ENCODE measurements at places on chromosomes 11 and 22.

- DNase-seq: no peak
Observed at GRCh38 chr11:98703779-98704556, 316.8 kb upstream of the CNTN5 start.

- DNase-seq: no peak
Observed at GRCh38 chr11:76245720-76246119, 39.4 kb upstream of the WNT11 start.

DNA sequence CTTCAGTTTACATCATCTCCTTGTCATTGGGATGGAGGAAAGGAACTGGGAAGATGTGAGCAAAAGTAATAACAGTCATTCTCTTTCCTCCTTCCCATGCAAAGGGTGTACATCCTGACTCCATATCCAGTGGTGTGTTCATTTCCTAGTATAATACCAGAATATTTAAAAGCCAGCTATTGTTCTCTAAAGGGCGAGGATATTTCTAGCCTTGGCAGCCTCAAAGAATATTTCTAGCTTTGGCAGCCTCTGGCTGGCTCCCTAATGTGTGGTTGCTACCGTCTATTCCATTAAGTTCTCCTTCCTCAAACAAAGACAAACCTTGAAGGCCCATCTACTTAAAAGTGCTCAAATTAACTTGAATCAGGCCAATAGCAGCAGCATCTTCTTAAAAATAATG, 114.0 kb downstream of the FAM76B start:
- DNase-seq: no peak

GRCh38 chr22:22111983-22112382, 129.4 kb upstream of the TOP3B start:
- DNase-seq: no peak

DNA sequence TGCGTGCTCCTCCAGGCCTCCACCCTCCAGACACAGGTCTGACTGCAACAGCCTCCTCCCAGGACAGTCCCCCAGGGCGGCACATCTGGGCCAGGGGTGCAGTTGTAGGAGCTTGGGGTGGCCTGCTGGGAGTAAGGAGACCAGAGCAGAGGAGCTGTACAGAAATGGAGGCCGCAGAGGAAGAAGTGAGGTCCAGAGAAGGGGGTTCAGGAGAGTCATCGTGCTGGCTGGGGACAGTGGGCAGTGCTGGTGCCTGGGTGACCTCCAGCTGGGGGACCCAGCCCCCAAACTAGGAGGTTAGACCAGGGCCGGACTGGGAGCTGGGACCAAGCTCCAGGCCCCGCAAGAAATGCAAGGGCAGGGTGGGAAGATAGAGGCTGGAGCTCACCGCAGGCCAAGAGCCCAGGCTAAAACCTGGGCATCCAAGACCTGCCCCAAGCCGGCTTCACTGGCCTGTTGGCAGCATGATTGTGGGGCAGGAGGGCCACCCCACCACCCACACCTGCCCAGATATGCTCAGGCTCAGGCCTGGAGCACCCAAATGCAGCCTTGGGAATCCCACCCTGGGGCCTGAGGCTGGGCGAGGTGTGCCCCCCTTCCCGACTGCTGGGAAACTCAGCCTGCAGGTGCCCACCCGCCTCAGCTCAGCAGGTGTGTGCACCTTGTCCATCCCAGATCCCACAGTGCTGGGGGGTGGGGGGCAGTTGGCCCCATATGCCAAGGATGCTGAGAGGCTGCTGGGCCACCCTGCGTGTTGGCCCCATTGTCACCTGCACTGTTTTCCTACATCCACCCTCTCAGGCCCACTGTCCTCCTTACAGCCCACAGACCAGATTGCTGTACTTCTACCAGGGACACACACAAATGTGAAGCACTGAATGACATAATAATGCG, 96.9 kb downstream of the MORC2 start:
- no peak for DNase-seq

DNA sequence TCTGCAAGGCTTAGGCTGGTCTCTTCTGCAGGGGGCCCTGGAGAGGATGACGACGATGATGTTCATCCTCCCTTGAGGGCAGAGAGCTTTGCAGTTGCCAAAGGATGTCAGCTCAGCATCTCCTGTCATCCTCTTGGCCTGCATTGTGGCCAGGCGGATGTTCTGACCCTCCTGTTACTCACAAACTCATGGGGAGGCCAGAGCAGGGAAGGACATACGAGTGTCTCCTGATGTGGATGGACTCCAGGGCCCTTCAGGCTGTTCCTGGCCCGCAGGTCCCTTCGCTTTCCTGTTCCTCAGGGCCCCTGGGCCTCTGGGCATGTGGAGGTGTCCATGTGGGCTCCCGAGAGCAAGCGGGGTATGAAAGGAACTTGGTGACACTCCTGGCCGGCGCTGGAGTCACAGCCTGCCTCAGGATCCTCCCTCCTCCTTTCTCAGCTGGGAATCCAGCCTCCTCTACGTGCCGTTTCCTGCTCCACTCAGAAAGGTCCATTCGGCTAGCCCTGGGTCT, 8.5 kb downstream of the ADORA2A start:
- DNase-seq: no peak

- DNase-seq: no peak
Observed at GRCh38 chr11:45106440-45106839, 40.0 kb upstream of the PRDM11 start.

- DNase-seq: no peak
Observed at GRCh38 chr11:75538150-75538942, 12.6 kb upstream of the GDPD5 start.

DNA sequence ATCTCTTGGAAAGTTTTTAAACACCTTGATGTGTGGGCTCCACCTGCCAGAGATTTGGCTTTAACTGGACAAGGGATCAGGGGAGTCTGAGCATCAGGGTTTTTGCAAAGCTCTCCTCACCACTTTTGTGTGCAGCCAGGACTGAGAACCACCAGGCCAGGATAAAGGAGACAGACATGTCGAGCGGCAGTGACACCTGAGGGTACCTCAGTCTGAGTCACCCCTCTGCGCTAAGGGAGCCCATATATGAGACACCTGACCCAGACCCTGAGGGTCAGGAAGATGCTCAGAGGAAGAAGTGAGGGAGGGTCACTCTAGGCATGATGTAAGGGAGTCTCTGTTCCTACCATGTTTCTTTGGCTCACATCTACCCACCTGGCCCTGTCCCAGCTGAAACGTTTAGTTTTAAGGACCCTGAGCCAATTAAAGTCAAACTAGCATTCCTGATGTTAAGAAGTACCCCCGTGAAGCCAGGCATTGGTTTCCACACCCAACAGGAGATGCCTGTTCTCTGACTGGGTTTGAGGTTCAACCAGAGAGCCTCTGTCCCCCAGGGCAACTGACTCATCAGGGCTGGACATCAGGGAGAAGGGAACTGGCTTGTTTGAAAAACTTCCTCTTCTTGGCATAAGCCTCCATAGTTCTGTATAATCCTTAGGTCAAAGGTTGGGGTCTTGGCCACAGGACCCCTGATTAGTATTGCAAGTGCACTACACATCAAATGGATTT, 72.4 kb upstream of the BIRC3 start:
- DNase-seq: no peak

DNA sequence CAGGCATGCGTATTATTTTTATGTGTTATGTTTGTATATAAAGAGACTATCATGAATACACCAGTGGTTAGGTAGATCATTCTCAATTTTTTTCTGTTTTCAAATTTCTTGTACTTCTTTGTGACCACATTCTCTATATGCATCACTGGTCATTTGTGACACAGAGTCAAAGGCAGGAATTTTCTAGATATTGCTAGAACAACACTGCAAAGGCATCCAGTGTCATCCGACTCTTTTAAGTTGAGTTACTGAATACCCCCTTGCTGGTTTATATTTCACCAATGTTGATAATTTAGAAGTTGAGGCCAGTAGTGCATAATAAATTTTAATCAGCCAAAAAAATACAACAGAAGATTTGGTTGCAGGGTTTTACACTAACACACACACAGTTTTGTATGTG, 351.8 kb downstream of the CASP12 start:
- no peak for DNase-seq

DNA sequence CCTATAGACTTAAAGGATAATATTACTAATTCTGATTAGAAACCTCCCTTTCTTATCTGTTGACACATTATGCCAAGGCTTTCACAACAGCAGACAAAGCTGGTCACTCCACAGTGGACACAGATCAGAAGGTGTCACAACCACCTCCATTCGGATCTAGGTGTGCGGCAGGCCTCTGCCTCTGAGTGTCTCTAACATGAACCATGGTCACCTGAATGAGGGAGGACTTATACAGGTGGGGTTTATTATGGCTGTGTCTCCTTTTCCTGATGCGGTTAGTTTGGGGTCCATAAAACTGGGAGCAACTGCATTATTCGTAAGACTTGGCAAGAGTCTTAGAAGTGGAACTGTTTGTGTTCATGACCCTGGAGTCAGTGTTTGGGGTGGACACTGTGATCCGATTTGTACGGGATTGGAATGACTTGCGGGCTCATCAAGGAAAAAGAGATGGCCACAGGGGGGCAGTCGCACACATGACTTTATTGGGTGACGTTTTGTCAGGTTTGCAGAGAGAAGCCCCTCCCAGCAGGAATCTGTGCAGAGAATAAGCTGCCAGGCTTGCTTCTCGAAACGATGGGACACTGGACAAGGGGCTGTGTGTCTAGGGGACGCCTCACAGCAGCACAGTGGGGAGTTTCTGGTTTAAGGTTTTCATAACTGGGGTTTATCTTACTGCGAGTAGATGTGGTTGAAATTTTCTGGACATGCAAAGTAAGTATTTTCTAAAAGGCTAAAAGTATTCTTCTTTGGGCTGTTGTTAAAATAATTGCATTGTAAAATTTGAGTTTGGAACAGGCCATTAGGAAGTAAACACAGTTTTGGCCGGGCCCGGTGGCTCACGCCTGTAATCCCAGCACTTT, 90.6 kb downstream of the GAB4 start:
- peak; percentile 33 for DNase-seq

- peak; percentile 12 for DNase-seq
Observed at GRCh38 chr22:39239561-39240423, 5.0 kb downstream of the PDGFB start.

DNA sequence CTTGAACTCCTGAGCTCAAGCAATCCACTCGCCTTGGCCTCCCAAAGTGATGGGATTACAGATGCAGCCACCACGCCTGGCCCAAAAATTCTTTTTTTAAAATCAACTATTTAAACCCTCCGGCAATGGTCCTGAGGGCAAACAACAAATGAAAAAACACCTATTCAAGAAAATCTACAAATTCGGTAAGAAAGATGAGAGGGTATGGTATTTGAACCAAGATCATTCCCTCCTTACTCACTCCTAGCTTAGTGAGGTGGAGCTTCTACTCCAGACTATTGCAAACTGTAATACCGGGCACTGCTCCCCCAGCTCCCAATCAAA, 2.1 kb downstream of the NF2 start:
- no peak for DNase-seq

DNA sequence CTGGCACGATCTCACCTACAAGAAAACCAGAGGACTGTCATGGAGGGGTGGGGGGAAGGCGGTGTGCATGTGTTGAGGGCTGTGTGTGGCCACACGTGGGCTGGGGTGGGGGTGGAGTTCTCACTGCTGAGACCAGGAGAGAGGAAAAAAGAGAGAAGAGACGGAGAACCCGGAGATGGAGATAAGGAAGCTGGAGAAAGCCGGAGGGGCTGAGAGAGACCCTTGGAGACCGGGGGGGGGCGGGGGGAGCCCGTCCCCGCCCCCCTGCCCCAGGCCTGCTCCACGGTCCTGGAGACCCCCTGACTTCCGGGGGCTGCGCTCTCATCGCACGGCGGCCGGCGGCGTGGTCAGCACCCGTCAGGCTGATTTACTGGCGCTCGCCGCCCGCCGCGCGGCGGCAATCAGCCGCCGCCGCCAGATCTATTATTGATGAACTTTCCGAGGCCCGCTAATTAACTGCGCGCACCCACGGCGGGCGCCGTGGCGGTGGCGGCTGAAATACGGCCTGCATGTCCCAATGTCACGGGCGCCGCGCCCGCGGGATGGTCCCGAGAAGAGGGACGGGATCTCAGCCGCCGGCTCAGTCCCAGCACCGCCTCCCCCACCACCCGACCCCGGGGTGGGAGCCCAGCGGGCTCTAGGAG, 187.4 kb downstream of the MN1 start:
- DNase-seq: no peak

GRCh38 chr11:86386746-86387145, 12.1 kb downstream of the CCDC81 start:
- no peak for DNase-seq

GRCh38 chr11:121340032-121340580, 47.5 kb downstream of the SC5D start:
- DNase-seq: no peak

DNA sequence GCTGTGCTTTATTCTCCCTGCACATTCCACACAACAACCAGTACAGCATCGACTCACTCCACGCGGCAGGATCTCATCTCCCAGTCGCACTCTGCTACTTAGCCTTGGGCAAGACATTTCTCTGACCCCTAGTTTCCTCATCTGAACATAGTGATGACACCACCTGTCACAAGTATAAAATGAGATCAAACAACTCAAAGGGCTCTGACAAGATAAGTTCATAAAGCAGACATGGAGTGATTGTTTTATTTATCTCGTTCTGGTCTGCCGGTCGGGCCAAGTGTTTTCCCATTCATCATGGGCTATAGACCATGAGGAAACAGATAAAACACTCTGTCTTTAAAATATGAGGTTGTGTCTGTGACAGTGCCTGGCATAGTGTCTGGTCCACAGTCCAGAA, 35.0 kb downstream of the DSCAML1 start:
- no peak for DNase-seq

- no peak for DNase-seq
Observed at GRCh38 chr11:100876815-100877520, 189.9 kb downstream of the ARHGAP42 start.

DNA sequence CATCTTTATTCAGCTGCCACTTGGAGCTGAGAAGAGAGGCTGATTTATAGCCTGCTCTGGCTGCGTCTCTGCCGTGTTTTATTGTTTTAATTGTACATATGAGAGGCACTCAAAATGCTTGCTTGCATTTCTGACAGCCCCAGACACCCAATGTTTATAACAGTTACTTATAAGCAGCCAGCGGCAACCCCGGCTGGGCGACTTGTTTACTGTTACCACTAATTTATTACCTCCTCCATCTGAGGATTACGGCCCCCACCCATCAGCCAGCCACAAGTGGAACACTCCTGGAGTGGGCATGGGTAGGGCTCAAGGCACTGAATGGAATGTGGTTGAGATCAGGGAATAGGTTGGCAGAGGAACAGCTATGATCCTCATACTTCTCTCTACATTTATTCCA, 61.2 kb downstream of the CLPB start:
- DNase-seq: no peak

GRCh38 chr11:62710001-62710345, 2.5 kb downstream of the GNG3 start:
- DNase-seq: no peak

DNA sequence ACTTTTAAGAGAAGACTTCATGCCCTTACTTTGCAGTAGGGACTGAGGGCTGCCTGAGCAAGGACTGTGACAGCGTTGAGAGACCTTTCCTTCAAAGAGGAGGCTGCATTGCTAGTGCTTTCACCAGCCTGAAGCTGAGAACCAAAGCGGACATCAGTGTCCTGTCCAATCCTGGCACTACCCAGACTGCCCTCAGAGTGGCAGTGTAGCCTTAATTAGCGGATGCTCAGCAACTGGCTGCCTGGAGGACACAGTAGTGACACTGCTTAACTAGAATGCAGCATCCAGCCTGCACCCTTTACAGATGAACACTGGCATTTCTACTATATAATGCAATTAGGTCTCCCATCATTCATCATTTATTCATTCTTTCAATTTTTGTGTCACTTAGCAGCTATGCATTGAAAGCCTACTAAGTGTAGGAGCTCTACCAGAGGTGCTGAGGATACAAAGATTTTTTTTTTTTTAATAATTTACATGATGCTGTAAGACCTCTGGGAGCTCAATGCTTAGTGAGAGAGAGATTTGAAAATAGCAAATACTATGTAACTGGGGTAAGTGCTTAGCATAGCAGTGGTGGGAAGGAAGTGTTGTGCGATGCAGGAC, 36.9 kb upstream of the SLC36A4 start:
- DNase-seq: peak; percentile 84

Data from NCI-H526 treated with DMSO at 0.1 percent for 48 hours (cell line).